ENCODE measurements at places on chromosomes 2 and 18.
A peak's percentile ranks its signal among the peaks of the same experiment; 100 is the strongest.

- DNase-seq, result no peak
Observed at GRCh38 chr2:226333388-226333787, 466.2 kb downstream of the IRS1 start.

DNA sequence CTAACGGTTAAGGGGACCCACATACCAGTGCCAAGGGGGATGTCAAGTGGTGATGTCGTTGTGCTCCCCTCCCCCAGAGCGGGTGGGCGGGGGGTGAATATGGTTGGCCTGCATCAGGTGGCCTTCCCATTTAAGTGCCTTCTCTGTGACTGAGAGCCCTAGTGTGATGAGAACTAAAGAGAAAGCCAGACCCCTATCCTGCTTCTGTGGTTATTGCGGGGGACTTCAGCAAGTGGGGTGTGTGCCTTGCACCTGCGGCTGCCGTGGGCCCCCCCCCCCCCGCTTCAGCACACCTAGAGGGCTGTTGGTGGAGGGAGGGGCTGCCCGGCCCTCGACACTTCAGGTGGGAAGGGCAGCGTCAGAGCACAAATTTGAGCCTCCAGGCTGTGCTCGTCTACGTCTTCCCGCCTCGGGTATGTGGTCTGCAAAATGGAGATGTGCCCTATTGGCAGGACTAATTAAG lies 6.1 kb downstream of the CTDSP1 start:
- DNase-seq, result no peak

DNA sequence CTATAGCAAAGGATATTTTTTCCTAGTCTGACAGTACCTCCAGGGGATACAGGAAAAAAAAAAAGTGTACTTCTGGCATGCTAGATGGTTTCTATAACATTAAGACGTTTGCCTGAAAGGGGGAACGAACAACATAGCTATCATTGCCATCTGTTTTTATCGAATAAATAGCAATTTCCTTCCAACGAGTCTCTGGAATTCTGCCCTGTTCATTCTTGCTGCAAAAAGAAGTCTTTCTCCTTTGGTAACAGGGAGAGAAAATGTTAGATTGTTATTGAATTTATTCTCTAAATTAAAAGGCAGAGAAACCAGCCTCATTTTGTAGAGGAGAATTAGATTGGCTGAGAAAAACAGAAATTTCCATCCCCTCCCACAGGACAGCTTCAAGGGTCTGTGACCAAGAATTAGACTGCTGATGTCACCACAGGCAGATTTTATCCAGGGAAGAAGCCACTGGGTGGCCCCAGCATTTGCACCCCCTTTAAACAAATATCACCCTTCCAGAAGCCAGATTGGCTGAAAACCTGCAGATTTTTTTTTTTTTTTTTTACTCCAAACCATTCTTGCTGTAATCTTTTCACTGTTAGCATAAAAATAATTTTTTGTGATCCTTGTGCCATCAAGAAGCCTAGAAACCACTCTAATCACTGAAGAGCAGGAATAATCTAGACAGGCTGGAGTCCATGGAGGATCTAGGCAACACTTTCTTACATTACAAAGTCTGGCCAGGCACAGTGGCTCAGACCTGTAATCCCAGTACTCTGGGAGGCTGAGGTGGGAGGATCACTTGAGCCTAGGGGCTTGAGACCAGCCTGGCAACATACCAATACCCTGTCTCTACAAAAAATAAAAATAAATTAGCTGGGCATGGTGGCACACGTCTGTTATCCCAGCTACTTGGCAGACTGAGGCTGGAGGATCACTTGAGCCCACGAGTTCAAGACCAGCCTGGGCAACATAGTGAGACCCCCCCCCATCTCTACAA lies 12.0 kb downstream of the WDFY1 start:
- no peak for DNase-seq

DNA sequence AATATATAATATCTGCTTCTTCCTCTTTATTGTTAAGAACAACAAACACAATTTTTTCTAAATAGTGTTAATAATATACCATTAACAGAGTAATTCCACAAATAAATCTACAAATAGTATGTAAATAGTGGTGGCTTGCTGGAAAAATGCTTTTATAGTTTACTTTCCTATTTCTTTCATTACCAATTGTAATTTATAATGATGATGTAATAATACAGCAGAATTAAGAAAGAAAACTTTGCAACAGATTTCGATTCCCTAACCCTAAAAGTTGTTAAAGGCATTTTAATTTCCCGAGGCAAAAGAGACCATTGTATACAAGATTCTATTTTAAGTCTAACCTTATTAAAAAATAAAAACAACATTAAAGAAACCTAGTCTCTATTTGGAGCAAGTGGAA lies 307.9 kb downstream of the CCDC178 start:
- no peak for DNase-seq

- DNase-seq, result no peak
Observed at GRCh38 chr2:219417374-219417773, 803 bp upstream of the DES start.

- DNase-seq, result no peak
Observed at GRCh38 chr2:43262951-43263350, 36.5 kb upstream of the ZFP36L2 start.

DNA sequence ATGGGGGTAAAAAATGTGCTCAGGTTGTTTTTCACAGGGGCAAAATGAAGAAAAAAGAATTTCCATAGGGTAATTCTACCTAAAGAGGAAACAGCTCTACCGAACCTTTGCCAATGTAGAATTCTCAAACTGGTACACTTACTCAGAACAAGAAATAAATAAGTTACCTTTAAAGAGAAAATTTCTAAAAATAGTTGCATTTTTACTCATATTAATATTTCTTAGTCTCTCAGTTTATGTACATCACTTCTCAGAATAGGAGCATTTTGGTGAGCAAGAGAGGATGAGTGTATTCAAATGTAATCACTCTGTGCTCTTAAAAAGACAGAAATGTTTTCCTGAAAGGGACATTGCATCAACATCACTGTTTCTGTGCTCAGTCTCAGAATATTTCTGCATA lies 574.7 kb upstream of the SLC8A1 start:
- no peak for DNase-seq

DNA sequence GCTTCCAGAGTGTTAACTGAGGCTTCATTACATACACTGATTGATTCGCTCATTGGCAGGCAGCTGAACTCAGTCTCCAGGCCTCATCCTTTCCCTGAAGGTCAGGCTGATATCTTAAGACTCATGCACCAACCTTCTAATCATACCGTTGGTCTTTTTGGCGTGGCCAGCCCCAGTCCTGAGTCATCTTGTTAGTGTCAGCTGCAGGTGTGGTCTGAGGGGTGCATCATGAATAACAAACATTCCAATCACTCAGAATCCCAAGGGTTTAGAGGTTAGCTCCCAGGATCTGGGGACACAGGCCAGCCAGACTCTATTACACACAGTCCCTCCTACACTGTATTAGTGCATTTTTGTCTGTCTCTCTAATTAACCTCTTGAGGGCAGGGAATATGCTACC lies 271.5 kb downstream of the HRH4 start:
- DNase-seq, result peak; percentile 1

- peak; percentile 81 for DNase-seq
Observed at GRCh38 chr2:19623488-19623887, 265.1 kb upstream of the OSR1 start.

GRCh38 chr18:32324181-32324580 lies 134.3 kb downstream of the MEP1B start:
- DNase-seq, result no peak

DNA sequence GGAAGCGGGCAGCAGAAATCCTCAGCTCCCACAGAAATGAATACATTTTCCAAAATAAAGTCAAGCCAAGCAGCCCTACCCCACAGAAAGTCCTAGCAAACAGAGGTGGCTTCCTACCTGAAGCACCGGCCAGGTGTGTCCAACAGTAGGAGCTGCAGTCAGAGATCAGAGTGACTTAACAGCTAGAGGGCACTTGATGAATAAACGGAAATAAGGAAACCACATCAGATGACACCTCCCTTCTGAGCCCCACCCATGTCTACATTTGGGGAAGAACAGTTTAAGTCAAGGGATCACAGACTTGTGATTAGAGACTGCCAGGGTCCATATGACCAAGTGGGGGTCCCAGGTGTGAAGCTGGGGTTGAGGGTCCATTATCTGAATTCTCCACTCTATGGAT lies at the start of gene CXCR1:
TSS of gene CXCR1 (minus strand) at position 172 of the 400 bp plus-strand sequence. CDS start 1,751 bp downstream, outside the sequence.
- DNase-seq, result no peak

- no peak for DNase-seq
Observed at GRCh38 chr18:8959551-8960135, 142.9 kb upstream of the NDUFV2 start.

DNA sequence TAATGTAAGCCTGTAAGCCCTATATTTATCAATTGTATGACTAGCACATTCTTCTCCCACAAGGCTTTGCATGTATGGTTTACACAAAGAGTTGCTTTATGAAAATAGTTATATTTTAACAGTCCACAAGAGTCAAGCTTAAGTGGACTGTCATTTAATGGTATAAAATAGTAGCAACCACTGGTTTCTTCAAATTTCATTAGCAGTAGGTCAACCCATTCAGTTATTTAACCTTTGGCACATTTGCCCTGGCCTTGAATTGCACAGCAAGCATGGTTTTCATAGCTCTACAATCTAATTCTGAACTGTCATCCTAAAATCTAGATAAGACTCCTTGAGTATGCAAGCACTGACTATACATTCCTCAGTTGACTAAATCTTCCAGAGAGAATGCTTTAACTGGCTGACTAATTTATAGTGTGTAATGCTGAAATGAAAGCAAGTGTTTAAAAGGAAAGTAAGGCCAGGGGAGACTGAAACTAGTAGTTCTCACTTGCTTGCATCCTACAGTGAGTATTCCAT lies 1.8 kb downstream of the DPP4 start:
- DNase-seq, result peak; percentile 86

GRCh38 chr18:26919201-26919600 lies 53.7 kb upstream of the AQP4 start:
- DNase-seq, result no peak

- DNase-seq, result no peak
Observed at GRCh38 chr18:58562999-58563667, 65.8 kb downstream of the ALPK2 start.

DNA sequence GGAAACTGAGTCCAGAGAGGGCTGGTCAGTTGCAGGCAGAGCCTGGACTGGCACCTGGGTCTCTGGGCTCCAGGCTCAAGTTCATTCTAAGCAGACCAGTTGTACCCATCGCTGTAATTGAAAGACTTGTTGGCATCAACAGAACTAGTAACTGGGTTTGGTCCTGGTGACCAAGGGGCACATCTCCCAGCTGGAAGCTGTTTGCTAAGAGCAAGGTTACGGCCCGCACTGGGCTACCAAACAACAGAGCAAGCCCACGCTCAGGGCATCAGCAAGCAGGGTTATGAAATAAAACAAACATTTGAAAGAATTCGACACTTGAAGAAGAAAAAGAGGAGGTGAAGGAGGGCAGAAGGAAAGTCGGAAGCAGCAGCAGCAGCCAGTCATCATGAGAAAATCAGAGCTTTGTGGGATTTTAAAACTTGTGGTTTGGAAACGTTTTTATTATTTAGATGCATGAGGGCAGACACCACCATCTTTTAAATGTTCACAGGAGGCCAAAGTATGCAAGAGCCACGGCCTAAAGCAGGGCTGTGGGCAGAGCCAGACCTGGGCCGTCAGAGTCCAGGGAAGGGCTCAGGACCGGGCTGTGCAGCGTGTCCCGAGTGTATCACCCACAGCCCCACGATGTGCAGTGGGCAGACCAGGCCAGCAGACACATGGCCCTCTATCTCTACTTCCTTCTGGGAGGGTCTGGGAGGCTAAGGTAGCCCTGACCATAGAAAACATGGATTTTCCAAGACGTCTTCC lies 220.3 kb downstream of the BCL2 start:
- DNase-seq, result no peak

- no peak for DNase-seq
Observed at GRCh38 chr18:3879114-3879835, 429.3 kb downstream of the TGIF1 start.

GRCh38 chr2:41994233-41994637 lies 53.6 kb upstream of the PKDCC start:
- peak; percentile 57 for DNase-seq

- DNase-seq, result no peak
Observed at GRCh38 chr2:148932536-148932935, 57.5 kb downstream of the KIF5C start.

DNA sequence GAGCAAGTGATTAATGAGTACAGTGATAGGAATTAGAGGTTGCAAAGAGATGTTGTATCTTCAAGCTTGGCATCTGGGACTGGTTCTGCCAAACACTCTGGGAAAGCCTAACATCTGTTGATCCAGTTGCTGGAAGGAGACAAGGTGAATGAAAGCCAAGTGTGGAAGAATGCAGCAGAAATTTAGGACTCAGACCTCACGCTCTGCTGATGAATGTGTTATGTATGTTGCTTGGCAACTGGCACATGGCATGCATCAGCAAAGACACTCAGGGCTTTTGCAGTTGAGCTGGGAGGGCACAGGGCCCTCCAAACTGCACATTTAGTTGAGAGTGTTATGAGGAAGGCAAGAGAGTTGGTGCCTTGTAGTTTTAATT lies 105.5 kb downstream of the COLEC12 start:
- DNase-seq, result peak; percentile 94

- DNase-seq, result peak; percentile 94
Observed at GRCh38 chr2:213238753-213239495, 45.3 kb upstream of the SPAG16 start.

- DNase-seq, result peak; percentile 51
Observed at GRCh38 chr2:57396355-57397098, 650.1 kb upstream of the VRK2 start.

DNA sequence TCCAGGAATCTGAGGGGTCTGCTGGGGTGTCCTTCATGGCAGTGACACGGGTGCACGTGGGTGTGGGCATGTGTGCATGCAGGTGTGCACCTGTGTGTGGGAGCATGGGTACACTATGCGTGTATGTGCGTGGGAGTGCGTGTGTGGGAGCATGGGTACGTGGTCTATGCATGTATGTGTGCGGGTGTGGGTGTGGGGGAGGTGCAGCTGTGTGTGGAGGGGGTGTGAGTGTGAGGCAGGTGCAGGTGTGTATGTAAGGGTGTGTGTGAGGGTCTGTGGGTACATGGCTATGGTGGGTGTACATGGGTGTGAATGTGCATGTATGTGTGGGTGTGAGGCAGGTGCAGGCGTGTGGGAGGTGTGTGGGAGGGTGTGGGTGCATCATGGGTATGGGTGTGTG lies 36.3 kb downstream of the EIPR1 start:
- no peak for DNase-seq

- no peak for DNase-seq
Observed at GRCh38 chr18:55109818-55110414, 150.7 kb upstream of the CCDC68 start.

DNA sequence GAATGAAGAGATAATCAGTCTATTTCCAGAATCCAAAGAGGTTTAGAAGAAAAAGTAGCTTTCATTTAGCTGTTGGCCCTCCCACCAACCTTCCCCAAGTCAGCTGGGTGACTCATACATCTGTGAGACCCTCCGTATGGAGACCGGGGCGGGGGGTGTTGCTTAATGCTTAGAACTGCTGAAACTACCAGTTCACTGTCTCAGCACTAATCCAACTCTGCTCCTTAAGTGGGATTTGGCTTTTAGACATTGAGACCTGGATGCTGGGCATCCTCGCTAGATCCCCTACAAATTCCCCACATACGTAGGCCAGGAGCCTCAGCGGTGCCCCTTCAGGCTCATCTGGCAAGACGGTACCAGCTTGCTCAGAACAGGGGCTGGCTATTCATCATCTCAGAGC lies at the start of gene SAG:
TSS of gene SAG (plus strand) at position 252 of the 400 bp plus-strand sequence. CDS start 1,374 bp downstream, outside the sequence.
- no peak for DNase-seq

All from EH (cell line).